ENCODE measurements at places on chromosomes 12 and 14.

DNA sequence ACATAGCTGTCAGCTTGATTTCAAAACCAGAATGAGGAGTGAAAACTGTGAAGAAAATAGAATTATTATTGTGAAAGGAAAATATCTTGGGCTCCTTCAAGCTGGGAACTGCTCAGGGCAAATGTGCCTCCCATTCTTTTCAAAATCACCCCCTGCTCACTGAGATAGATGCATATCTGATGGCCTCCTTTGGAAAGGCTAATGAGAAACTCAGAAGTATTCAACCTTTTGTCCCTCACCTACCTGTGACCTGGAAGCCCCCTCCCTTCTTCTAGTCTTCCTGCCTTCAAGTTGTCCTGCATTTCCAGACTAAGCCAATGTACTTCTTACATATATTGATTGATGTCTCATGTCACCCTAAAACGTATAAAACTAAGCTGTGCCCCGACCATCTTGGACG lies 81.1 kb upstream of the C14orf132 start:
- no peak for DNase-seq

GRCh38 chr12:5262450-5262849 lies 169.5 kb upstream of the NTF3 start:
- no peak for DNase-seq

DNA sequence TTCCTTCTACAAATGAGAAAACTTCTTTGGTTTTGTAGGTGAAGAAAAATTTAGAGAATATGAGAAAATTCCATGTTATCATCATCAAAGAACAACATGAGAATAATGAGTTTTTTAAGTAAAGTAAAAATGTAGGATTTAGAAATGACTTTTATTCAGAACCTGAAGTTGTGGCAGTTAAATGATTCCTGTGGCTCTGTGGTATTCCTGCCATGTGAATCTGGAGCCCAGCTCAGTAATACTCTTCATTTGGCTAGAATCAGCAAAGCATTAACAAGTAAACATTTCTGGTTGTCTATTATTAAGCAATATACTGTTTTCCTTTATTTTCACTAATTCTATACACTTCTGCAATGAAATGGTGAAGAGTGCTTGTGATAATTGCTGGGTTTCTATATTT lies 95.6 kb upstream of the E2F7 start:
- no peak for DNase-seq

- no peak for DNase-seq
Observed at GRCh38 chr14:73945159-73945670, 4.7 kb downstream of the FAM161B start.

DNA sequence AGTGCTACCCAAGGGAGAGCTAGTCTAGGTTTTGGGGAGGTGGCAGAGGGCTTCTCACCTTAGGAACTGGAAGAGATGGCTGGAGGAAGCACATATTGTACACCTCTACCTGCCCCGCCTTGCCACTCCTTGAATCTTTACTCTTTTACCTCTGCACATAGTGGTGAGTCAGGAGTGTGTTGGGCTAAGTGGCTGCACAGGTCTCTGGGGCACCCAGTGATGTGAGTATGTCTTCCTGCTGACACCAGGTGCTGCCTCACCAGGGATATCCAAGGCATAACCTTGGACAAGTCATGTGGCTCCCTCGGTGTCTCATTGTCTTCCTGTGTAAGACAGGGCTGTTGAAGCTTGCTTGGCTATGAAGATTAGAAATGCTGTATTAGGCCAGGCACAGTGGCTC lies 19.8 kb upstream of the CABP1 start:
- DNase-seq, result no peak

GRCh38 chr12:14874882-14875281 lies 10.8 kb downstream of the MGP start:
- no peak for DNase-seq

DNA sequence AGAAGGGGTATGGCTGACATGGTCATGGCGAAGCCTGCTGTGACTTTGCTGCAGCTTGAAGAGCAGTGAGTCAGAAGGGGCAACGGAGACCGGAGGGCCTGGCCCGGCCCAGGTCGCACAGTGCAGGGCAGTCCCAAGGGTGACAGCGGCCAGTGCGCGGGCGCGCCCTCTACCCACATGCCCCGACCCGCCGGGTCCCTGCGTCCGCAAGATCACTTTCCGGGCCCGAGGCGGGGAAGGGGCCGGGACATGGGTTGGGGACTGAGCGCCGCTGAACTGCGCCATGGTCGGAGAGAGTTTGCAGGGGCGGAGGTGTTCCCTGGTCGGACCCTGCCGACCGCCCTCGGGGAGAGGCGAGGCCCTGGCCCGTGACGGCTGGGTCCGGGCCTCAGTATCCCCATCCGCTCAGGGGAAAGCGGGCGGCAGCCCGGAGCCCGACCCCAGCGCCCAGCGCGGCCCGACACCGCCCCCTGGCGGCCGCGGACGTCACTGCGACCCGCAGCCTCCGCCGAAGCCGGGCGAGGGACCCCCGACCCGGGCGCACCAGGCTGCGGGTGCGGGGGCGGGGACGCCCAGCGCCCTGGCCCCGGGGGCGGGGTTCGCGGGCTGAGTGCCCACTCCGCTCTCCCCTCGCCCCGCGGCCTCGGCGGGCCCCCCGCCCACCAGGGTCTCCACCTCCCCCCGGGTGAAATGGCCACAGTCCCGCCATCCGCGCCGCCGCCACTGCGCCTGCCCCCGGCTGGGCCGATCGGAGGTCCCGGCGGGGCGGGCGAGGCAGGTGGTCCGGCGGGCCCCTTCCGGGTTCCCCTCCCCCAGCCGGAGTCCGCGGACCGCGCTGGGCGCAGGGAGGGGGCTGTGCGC lies 7.2 kb upstream of the ANKRD9 start:
- no peak for DNase-seq

- peak; percentile 31 for DNase-seq
Observed at GRCh38 chr12:17802657-17803641, 287.0 kb downstream of the RERGL start.

DNA sequence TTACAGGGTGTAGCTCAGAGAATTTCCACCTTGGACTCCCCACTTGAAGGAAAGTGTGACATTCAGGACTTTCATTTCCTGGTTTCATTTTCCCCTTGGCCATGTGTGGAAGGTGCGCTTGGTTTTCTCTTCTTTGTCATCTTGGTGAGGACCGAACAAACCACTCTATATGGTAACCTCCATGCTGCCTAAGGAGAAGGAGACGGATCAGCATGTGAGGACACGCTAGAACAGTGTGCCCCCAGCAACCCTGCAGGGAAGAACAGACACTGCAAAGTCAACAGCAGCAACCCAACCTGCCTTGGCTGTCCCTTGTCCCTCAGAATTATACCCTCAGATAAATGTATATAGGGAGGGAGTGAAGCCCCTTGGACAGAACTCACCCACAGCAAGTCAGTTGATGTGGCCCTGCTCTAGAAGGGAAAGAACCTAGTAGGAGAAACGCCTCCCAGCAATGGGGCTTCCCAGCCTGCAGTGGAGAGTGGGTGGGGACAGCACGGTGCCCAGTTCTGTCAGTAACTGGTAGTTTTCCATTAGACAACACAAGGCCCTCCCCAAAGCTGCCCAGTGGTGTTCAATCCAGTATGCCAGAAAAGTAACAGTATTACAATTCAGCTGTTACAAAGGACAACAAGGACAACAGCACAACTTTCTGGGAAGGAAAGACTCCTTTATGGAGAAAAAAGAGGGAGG lies 18.9 kb upstream of the COCH start:
- no peak for DNase-seq

GRCh38 chr14:38256533-38256840 lies 594 bp upstream of the CLEC14A start:
- DNase-seq, result no peak

DNA sequence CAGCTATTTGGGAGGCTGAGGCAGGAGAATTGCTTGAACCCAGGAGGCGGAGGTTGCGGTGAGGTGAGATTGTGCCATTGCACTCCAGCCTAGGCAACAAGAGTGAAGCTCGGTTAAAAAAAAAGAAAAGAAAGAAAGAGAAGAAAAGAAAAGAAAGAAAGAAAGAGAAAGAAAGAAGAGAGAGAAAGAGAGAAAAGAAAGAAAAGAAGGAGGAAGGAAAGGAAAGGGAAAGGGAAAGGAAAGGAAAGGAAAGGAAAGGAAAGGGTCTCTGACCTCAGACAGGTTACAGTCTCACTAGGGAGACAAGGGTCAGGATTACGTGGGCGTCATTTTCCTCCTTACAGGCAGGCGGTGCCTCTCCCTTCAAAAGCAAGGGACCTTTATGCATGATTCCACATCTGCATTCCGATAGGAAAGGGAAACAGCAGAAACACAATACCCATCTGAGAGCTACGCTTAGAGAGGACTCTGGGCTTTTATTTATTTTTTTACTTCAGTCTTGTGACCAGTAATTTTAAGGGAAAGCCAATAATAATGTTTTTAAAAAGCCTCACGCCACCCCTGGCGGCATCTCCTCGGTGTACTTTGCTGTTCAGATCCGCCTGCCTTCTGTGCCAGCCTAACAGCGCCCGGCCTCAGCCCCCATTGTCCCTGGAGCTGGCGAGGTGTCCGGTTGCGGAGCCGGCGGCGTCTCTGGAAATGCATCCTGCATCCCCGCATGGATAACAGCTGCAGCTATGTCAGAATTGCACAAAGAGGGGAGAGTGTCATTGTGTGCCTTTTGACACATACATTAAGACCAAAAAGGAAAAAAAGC lies 945 bp upstream of the HIP1R start:
- DNase-seq, result peak; percentile 73

- no peak for DNase-seq
Observed at GRCh38 chr14:51818748-51819380, 41.5 kb upstream of the GNG2 start.

- DNase-seq, result peak; percentile 26
Observed at GRCh38 chr12:63420206-63420644, 248.1 kb downstream of the DPY19L2 start.

- DNase-seq, result no peak
Observed at GRCh38 chr14:25431211-25432076, 381.5 kb upstream of the STXBP6 start.

GRCh38 chr12:104909761-104910160 lies 48.3 kb downstream of the SLC41A2 start:
- DNase-seq, result no peak

- no peak for DNase-seq
Observed at GRCh38 chr12:113837084-113837483, 129.0 kb downstream of the RBM19 start.

DNA sequence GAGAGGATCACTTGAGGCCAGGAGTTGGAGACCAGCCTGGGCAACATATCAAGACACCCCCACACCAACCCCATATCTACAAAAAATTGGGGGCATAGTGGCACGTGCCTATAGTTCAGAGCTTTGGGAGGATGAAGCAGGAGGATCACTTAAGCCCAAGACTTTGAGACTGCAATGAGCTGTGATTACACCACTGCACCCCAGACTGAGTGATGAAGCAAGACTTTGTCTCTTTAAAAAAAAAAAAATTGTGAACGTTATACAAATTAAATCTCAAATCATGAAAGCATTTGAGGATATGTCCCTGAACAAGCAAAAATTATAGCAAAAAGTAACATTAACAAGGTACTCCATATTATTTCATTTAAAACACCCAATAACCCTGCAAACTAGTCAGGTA lies 2.9 kb downstream of the LRP6 start:
- DNase-seq, result no peak

GRCh38 chr12:94089891-94090290 lies 58.5 kb upstream of the PLXNC1 start:
- no peak for DNase-seq

DNA sequence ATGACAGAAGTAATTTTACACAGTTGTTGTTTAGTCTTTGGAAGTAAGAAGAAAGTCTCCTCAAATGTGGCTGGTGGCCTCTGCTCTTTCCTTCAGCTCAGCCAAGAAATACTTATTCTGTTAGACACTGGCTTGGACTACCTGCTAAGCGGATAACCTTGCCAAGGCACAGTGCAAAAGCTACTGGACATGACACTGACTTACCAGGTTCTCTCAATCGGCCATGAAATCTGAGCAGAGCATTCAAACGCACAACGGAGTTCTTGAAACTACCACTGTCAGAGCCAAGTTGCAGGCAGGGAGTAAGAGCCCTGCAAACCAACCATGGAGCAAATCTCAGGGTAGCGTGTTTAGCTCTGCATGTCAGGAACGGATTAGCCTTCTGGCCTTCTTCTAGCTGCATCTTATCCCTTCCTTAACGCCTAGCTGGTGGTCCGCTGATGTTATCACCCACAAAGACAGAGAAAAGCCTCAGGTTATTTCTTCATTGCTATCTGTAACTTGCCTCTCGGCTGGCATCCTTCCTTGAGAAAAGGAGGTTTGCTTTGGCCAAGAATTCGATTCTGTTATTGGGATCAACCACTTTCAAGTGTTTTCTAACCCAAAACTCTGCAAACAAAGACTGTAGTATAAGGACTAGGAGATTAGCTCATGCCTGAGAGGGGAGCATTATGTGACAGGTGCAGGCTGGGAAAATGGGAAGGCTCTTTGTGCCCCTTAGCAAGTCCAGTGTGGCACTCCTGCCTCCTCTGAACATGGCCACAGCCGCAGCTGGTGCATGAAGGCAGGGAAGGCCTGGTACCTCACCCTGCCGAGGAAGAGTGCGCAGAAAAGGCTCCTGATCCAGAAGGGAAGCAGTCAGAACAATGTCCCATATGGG lies 223.4 kb downstream of the GLT1D1 start:
- DNase-seq, result no peak

DNA sequence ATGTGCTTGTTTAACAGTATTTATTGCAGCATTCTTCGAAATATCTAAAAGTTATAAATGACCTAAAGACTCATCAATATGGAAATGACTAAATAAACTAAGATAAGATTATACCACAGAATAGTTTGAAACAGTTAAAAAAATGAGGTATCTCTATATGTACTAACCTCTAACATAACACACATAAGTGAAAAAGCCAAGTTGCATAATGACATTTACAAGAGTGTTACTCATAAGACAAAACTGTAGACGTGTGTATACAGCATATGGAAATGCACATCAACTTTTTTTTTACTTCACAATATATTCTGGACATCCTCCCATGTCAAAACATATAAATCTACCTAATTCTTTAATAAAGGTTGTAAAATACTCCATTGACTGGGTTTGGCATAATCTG lies 22.8 kb downstream of the CPM start:
- DNase-seq, result no peak

- DNase-seq, result no peak
Observed at GRCh38 chr12:20822415-20822814, 11.9 kb downstream of the SLCO1B3 start.

DNA sequence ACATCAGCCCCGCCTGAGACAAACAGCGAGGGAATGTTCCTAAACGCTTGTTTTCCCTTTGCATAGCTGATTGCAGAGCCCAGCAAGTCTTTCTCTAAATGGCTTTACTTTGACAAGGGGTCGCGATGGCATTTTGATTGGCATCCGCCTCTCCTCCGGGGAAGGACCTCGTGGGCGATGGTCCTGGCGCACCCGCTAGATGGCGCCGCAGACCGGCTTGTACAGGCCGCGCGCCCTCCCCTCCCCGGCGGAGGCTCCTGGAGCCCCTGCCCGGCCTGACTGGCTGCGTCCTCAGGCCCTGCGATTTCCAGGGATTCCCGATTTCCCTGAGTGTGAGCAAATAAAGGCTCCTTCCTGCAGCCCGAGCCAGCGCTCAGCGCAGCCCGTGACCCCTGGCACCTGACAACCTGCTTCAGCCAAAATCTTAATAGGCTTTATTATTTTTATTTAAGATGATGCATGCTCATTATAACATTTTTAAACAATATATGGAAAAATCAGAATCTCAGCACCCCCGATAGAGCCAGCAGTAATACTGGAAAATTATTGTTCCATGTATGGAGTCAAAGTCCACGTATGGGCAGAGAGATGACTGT lies 468.3 kb downstream of the AACS start:
- no peak for DNase-seq

- DNase-seq, result no peak
Observed at GRCh38 chr12:54356951-54357356, 7.3 kb downstream of the GPR84 start.

GRCh38 chr14:71952381-71953363 lies 20.4 kb downstream of the RGS6 start:
- DNase-seq, result no peak

- DNase-seq, result no peak
Observed at GRCh38 chr14:95915330-95915729, 38.7 kb downstream of the TUNAR start.

Data from kidney glomerular epithelial cell (primary cell).